ENCODE measurements at places on chromosomes 5 and 9.
A peak's percentile ranks its signal among the peaks of the same experiment; 100 is the strongest.

GRCh38 chr5:66538531-66538930 lies 57.7 kb upstream of the MAST4 start:
- DNase-seq, result no peak

GRCh38 chr5:132264546-132265335 lies 7.2 kb downstream of the PDLIM4 start:
- DNase-seq, result no peak

- DNase-seq, result no peak
These were observed 6.3 kb downstream of the CRHBP start for GRCh38 chr5:76958991-76959767.

DNA sequence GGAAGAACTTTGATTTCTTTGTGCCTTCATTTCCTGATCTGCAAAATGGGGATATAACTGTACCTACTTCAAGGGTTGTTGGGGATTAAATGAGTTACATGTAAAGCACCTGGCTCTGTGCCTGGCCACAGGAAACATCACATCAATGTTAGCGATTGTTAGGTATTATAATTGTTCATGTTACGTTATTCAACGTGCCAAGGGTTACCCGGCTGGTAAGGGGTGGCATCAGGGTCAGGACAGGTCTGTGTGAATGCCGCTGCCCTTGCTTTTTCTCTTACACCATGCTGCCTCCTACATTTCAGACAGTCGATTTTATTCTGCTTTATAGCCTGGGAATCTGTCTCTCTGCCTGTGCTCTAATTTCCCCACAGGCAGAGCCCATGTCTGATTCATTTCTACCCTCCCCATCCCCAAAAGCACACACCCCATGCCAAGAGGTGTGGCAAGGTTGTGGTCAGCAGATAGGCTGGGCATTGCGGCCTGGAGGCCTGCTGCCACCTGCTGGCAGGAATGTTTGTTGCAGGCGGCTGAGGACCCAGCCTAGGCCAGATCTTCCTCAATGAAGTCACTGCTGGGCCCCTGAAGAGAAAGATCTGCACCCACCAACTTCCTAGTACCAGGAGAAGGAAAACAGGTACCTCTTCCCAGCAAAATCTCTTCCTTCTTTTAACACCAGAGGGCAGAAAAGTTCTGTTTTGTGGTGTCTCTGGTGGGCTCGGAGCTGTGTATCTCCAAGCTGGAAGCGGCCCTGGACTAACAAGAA lies 5.3 kb downstream of the ANKS6 start:
- peak; percentile 78 for DNase-seq

- DNase-seq, result no peak
These were observed 51.2 kb downstream of the RGS3 start for GRCh38 chr9:113514748-113515147.

DNA sequence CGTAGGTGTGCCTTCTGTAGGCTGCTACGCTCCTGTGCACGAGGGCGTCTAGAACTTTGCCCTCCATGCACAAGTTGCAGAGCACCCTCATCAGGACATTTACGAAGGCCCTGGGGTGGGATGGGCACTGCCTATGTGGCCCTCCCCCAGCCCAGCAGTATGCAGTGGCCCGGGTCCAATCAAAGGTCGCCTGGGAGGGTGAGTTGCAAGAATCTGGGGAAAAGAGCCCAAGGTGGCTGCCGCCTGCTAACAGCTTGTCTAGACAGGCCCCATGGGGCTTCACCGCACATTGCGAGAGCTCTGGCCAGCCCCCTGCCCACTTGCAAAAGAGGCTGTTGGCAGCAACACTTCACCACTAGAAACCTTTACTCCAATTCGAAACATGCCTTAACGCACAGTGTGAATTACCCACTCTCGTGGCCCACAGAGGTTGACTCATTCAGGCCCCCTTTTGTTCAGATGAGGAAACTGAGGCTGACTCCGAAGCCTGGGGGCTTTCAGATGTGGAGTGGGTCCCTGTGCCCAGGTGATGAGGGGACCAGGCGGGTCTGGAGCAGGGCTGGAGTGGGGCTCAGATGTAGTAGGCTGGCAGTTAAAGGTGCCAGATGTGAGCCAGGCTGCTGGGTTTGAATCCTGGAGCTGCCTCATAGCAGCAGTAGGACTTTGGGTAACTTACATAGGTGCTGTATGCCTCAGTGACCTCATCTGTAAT lies 31.8 kb upstream of the IL17B start:
- DNase-seq, result no peak
